ENCODE measurements at places on chromosomes 6 and 20. TPM values are rescaled to one million over a fixed set of nuclear protein-coding genes. Genes with fewer than 3 reads are reported as not detected.

NOTCH4 gene
- polyA plus RNA-seq = 30.0 TPM

FERMT1 gene
- 3.6 TPM for polyA plus RNA-seq

SFTA2 gene
- 1.2 TPM for polyA plus RNA-seq

SLC22A16 gene
- polyA plus RNA-seq = 0.47 TPM

EPB41L1 gene
- 65.6 TPM for polyA plus RNA-seq

BFSP1 gene
- 3.3 TPM for polyA plus RNA-seq

CNR1 gene
- polyA plus RNA-seq = 1.2 TPM

ZBTB46 gene
- 19.5 TPM for polyA plus RNA-seq

KIF25 gene
- 0.33 TPM for polyA plus RNA-seq

CDH26 gene
- polyA plus RNA-seq = 0.84 TPM

MAS1 gene
- polyA plus RNA-seq = 0.03 TPM

HLA-G gene
- 2.2 TPM for polyA plus RNA-seq

POLR3F gene
- polyA plus RNA-seq = 19.5 TPM

CRISP3 gene
- 0.26 TPM for polyA plus RNA-seq

CFAP61 gene
- 6.5 TPM for polyA plus RNA-seq
